CD4-positive, alpha-beta T cell treated with Interleukin-2 at 100 ng/mL for 4 hours (primary cell): ENCODE measurements at places on chromosomes 7 and 10.

GRCh38 chr7:84190016-84190705, 4.4 kb downstream of the SEMA3A start:
- DNase-seq: no peak

- DNase-seq: no peak
These were observed 516.4 kb downstream of the DNAJB6 start for GRCh38 chr7:157853076-157853788.

DNA sequence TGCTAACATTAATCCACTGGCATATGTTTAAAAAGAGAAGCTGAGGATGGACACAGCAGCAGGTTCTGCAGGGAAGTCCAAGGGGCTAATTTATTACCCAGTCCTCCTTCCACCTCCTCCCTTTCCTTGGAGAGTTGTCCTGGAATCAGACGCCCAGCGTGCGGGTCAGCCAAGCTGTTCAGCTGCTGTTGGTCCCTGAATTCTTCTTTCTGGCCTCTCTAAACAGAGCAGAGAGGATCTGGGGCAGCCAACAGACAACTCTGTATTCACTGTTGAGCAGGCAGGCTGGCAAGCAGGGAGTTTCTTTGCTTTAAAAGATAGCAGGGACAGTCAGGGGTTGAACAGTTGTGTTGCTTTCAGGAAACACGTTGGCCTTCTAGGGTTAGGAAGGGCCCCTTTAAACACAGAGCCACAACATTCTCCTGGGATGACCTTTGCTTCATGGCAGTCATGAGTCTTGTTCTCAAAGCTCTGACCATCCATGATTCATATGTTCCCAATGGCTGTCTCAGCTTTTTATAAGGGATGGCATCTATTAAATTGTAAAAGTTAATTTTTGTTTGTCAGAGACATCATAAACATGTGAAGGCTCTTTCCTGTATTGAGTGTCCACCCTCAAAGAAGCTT, 217.0 kb downstream of the CREB5 start:
- no peak for DNase-seq

DNA sequence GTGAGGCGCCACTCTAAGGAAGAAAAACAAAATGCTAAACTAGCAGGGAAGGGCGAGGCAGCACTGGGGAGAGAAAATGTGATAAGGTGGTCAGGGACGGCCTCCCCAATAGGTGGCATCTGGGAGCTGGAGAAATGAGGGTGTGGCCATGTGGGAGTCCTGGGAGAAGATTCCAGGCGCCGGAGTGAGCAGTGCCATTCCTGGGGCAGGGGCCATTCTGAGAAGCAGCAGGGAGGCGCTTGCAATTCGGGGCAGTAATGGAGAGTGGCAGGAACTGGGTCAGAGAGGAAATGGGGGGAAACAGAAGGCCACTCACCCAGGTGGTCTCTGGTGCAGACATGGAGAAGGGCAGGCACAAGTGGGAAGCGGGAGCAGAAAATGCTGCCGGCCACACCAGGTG, 61.8 kb upstream of the LRRC18 start:
- no peak for DNase-seq

DNA sequence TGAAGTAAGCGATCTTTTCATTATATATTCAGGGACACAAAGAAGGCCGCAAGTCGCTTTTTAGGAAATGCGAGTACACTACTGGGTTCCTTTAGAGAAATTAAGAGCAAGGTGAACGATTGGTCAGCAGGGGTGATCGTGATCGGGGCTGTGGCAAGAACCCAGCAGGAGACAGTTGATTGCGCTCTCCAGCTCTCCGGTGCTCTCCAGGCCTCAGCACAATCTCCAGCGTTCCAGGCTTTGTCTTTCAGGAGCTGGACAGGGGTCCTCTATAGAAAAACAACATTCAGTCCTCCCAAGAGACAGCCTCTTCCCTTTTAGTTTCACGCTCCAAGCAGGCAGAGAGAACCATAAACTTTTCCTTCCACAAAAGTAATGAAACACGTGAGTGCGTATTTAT, 170.5 kb upstream of the KLF6 start:
- no peak for DNase-seq

- DNase-seq: no peak
These were observed 250.8 kb downstream of the KCNMA1 start for GRCh38 chr10:77386838-77387237.

DNA sequence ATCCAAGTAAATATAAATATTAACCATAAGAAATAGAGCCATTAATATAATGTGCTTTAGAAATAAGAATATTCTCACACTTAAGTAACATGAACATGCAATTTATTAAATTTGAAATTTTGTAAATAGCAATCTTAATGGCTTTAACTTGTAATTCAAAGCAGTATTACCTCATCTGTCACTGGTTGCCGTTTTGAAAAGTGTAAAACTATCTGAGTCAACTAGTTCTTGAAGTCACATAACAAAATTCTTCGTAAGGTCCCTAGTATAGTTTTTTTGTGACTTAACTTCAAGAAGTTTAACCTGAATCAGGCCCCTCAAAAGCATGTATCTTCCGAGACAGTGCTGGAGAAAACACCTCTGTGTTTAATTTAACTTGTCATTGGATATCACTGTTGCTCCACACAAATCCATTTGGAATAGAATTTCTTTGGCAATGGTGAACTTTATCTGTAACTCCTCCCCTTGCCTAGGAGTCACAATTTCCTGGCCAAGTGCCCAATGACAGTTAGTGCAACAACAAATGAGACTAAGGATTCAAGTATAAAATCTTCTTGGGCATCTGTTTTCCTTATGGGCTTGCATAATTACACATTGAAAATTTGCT, 47.1 kb downstream of the NT5C2 start:
- no peak for DNase-seq

DNA sequence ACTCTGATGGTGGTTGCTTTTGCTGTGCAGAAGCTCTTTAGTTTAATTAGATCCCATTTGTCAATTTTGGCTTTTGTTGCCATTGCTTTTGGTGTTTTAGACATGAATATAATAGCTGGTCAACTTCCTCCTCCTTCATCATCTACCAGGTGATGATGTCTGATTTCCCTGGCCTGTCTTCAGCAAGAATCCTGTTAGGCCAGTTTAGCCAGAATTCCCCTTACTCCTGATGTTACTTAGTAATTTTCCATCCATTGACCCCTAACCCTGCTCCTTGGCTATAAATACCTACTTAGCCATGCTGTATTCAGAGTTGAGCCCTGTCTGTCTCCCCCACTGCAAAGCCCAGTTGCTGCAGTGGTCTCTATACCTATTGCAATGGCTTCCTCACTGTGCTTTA, 91.4 kb downstream of the ZNF777 start:
- DNase-seq: no peak

DNA sequence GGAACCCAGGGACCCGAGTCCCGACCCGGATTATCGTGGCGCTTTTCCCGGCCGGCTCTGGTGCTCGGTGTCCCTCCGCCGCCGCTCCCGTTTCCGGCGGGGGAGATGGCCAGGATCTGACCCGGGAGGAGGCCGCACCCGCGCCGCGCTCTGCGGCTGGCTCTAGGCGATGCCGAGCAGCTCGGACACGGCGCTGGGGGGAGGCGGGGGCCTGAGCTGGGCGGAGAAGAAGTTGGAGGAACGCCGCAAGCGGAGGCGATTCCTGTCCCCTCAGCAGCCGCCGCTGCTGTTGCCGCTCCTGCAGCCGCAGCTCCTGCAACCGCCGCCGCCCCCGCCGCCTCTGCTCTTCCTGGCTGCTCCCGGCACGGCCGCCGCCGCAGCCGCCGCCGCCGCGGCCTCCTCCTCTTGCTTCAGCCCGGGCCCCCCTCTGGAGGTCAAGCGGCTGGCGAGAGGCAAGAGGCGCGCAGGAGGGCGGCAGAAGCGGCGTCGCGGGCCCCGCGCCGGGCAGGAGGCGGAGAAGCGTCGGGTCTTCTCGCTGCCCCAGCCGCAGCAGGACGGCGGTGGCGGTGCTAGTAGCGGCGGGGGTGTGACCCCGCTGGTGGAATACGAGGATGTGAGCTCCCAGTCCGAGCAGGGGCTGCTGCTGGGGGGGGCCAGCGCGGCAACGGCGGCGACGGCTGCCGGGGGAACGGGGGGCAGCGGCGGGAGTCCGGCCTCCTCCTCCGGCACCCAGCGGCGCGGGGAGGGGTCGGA, 593 bp downstream of the CDK13 start:
- peak; percentile 16 for DNase-seq
